ENCODE measurements at places on chromosomes 6 and 20.

- DNase-seq: no peak
Measured at GRCh38 chr6:170572704-170573466, 11.6 kb downstream of the PDCD2 start.

DNA sequence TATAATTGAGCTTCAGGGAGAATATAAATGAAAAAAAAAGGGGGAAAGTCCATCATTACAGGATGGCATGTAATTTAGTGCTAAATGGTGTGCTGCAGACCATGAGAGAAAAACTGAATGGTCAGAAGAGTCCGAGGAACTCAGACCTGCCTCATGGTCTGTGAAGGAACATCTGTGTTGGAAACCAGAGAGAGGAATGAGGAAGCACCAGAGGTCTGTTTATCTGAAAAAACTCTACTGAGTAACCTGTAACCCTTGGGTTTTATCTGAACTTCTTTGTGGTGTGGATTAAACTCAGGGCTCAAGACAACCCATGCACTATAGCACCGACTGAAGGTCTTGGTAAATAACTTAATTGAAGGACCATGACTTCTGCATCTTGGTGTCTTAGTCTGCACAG is 108.1 kb downstream of the RNF144B start:
- DNase-seq: no peak

DNA sequence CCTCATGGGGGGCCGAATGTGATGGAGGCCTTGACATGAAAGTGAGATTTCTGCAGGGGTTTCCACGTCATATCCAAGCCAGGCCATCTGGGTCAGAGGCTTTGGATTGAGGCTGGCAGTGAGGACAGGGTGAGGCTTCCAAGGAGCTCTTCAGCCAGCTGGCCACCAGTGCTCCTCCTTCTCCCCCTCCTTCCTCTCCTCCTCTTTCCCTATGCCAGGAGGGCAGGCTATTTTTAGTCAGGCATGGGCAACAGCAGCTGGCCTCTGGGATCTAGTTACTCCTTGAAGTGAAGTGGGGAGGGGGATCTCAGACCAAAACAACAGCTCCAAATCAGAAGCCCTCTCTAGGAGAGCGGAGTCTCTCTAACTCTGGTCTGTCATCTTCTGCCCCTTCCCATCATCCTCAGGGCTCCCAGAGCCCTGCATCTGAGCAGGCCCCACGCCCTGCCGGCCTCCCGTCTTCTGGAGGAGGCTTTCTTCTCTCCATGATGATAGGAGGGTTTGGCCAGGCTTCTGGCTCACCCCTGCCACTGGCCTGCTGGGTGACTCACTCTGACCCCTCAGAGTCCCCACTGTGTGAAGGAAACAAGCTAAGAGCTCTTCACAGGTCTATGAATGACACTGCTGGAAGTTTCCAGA is 612 bp downstream of the TNNC2 start:
- DNase-seq: no peak

- no peak for DNase-seq
Measured at GRCh38 chr6:42010185-42010891, 40.0 kb upstream of the TAF8 start.

- DNase-seq: no peak
Measured at GRCh38 chr6:159695984-159696383, 2.9 kb upstream of the SOD2 start.

GRCh38 chr6:169881398-169881797 is 130.0 kb downstream of the ERMARD start:
- DNase-seq: no peak

GRCh38 chr6:169490830-169491229 is 211.0 kb downstream of the WDR27 start:
- DNase-seq: no peak

GRCh38 chr6:21598674-21599023 is 5.1 kb downstream of the SOX4 start:
- DNase-seq: no peak

DNA sequence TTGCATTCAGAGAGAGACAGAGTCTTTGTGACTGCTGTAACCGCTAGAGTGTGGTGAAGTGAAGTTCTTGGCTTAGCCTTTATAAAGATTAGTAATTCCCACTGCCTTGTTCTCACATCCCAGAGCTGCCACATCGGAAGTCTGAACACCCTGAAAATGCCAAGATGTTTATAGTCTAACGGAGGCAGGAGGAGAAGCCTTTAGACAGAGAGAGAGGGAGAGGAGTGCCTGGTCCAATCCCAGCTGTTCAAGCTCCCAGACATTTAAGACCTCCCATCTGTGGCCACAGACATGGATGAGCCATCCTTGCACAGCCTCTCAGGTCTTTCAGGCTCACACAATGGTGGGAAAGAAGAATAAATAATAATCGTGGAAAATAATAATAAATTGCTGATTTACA is 1422.8 kb upstream of the EYS start:
- no peak for DNase-seq

GRCh38 chr20:50691573-50692551 is 520 bp upstream of the RIPOR3 start:
- DNase-seq: no peak

Data from hematopoietic multipotent progenitor cell (in vitro differentiated cells).